ENCODE measurements at places on chromosomes 6 and 20. TPM values are rescaled to one million over a fixed set of nuclear protein-coding genes. Genes with fewer than 3 reads are reported as not detected.

TMEM74B gene
- not detected for total RNA-seq

SMLR1 gene
- total RNA-seq = not detected

DZANK1 gene
- total RNA-seq = 3.4 TPM

TSBP1 gene
- total RNA-seq = not detected

PTCRA gene
- not detected for total RNA-seq

- DNase-seq = no peak
- no peaks in the 10 kb centered on the region for H3K27me3 ChIP-seq
- H3K4me1 ChIP-seq = no peaks in the 10 kb centered on the region
- H3K27ac ChIP-seq = no peak overlapping the region
- H3K36me3 ChIP-seq = no peaks in the 10 kb centered on the region
- no peak overlapping the region for H3K4me3 ChIP-seq
These were observed 15.6 kb upstream of the GMPR start for GRCh38 chr6:16222826-16223225.

DNA sequence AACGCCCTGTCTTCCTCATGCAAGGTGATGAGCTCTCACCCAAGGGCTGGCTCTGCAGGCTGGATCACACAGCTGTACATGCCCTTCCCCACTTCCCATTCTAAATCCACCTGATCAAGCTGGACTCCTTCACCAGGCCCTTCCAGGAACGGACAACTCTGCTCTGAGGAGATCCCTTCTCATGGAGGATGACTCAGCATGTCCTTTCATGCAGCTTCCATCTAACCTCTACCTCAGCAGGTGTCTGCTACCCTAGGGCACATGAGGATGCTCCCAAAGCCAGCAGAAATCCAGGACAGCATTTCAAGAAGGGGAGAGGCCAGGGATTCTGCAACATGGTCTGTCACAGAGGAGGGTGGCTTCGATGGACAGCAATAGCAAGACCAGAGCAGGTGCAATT is 61.2 kb downstream of the PCSK2 start:
- no peak for DNase-seq
- H3K4me3 ChIP-seq = no peak overlapping the region
- no peaks in the 10 kb centered on the region for H3K4me1 ChIP-seq
- H3K27ac ChIP-seq = no peak overlapping the region
- peaks cover 6% of the 10 kb centered on the region for H3K27me3 ChIP-seq
- no peaks in the 10 kb centered on the region for H3K36me3 ChIP-seq
